Hindlimb muscle (tissue), 1 donor: ENCODE measurements at places on chromosomes 6 and 20.

DNA sequence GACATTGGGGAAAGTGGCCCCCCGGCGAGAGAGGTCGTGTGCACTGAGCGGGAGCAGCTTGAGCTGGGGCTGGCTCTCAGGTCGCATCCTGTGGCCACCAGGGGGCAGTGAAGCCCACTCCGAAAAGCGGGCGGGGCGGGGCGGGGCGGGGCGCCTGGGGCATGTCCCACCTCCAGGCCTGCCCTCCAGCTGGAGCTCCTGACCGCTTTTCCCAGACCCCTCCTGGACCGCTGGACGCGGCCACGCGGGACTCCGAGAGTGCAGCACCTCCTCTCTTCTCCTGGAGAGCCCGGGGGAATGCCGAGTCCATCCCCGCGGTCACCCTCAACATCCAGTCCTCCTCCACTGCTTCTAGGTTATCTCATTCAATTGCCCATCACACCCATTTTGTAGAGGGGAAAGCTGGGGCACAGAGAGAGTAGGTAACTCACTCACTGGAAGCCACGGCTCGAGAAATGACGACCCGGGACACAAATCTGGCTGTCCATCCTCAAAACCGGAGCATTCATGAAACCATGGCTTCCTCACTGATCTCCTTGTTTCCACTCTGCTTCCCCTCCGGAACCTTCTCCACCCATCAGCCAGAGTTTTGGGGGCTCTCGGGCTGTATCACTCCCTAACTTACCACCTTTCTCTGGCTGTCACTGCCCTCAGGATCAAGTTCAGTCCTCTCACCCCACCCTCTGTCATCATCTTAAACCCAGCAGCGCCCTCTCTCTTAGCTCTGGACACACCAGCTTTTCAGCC is 24.1 kb downstream of the COX4I2 start:
- peak; percentile 83 for DNase-seq

DNA sequence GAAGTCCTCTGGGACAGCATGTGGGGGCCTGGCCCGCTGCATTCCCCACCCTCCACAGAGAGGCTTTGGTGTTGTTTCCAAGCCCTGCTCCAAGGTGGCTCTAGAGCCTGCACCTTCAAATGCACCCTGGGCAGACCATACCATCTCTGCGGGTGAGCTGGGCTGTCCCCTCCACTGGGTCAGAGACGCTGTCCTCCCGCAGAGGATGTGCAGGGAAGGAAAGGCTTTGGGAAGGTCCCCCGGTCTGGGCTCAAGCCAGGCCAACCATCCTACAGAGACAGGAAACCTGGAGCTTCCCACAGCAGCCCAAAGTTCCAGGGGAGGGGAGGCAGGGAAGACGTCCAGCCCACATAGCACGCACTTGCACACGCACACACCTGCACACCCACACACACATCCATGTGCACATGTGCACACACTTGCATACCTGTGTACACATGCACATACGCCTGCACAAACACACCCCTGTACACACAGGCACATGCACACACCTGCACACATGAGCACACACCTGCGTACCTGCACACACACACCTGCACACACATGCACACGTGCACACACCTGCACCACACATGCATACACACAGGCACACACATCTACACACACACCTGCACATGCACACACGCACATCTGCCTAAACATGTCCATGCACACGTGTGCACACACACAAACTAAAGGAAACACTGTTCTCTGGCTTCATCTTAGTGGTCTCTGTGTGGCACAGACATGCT is 155.4 kb downstream of the ERMARD start:
- DNase-seq: no peak

DNA sequence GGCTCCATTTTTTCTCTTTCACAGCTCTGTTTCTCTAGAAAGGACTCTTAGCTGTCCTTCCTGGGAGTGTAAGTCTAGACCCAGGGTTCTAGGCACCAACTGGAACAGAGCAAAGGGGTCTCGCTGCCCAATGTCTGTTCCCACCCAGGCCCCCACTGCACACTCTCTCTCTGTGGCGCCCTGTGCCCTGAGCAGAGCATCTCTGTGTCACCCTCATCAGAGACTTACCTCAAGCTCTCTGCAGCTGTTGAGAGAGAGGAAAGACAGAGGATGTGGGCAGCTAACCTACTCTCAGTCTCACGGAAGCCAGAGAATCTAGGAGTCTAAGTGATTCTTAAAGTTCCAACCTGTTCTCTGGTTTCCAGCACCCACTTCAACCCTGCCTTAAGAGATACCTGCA is 9.5 kb downstream of the NCR2 start:
- no peak for DNase-seq

DNA sequence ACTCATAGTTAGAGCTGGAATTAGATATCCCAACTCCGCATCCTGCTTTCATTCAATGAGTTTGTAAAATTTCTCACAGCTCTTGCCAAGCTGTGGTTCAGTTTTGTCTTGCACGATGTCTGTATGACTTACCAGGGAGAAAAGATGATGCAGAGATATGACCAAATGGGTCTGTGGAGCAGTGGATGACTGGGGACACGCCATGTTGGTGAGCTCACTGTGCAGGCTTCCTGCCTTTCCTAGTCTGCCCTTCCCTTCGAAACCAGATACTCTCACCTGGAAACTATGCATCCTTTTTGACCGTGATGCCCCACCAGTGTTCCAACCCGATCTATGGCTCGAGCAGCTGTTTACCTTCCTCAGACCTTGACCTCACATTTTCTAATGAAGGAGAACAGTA is 262.7 kb upstream of the BMP2 start:
- no peak for DNase-seq

DNA sequence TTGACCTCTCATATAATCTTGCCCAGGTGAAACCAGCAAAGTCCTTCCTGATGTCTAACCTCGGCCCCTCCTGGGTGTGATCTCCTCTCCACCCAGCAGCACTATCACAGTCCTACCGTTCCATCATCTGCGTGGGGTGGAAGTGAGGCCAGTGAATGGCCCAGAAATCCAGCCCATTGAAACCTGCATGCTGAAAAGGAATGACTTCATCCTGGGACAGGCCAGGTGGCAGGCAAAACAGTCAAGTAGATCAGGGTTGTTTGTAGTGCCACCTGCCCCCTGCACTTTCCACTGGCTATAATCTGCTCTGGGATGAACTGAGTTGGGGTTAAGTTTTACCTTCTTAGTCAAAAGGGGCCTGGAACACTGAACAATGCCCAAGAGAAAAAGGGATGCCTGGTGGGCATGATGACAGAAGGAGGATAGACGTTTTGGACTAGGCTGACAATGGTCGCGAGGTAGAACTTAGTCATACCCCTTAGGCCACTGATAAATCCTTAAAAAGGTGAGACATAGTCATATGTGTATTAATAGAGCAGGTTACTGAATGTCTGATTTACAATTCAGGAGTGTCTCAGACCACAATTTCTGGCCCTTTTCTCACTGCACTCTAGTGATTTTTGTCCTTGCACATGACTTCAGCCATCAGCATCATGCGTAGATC is 8.1 kb upstream of the HSP90AB1 start:
- DNase-seq: no peak

DNA sequence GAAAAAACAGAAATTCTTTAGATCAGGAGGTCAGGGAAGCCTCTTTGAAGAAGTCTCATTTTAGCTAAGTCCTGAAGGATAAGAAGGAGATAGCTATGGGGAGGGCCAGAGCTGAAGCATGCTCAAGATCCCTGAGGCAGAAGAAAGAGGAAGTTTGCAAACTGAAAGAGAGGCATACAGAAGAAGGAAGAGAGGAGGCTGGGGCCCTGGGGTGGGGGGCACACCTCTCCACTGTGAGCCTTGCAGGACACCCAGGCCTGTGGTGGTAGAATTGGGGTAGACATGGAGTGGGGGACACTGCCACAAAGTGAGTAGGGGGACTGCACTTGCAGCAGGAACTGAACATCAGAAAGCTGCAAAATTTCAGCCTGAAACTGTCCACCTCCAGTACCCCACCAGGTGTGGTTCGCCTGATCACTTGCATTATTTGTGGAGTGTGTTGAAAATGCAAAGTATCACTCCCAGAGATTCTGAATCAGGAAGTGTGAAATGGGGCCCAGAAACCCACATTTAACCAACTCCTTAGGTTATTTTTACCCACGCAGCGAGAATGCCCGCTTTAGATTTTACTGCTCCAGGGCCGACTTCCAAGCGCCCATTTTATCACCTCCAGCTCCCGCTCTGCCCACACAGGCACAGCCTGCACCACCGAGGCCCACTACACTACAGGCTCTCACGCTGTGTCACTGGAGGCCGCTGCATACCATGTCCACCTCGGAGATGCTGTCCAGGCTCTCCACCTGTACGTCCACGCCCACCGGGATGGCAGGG is 44.0 kb downstream of the GABRR2 start:
- no peak for DNase-seq

GRCh38 chr6:135267085-135267484 is 86.0 kb downstream of the MYB start:
- no peak for DNase-seq

- DNase-seq: no peak
Measured at GRCh38 chr20:11429168-11429567, 488.5 kb upstream of the BTBD3 start.

GRCh38 chr20:4925842-4926530 is 75.3 kb downstream of the SLC23A2 start:
- DNase-seq: peak; percentile 67
